ENCODE measurements at places on chromosomes 3 and 15.
A peak's percentile ranks its signal among the peaks of the same experiment; 100 is the strongest.

- DNase-seq: peak; percentile 30
Measured at GRCh38 chr3:160163229-160163878, 61.9 kb upstream of the C3orf80 start.

DNA sequence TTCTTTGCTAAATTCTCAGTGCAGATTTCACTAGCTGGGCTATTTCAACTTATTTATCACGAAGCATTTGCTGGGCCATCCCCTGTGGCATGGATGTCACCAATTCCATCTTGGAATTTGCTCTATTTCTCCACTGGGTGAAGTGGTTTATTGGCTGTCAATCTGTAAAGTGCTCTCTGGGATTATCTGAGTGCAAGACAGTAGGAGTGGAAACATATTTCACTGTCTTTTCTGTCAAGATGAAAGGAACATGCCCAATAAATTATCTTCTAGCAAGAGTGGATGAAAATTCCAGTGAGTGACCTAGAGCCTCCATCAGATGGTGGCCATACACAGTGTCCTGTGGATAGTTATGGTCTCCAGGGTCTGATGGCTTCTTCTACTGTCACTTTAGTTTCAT lies 25.1 kb upstream of the CTDSPL start:
- DNase-seq: no peak

- no peak for DNase-seq
Measured at GRCh38 chr3:71099997-71100719, 483.4 kb downstream of the FOXP1 start.

DNA sequence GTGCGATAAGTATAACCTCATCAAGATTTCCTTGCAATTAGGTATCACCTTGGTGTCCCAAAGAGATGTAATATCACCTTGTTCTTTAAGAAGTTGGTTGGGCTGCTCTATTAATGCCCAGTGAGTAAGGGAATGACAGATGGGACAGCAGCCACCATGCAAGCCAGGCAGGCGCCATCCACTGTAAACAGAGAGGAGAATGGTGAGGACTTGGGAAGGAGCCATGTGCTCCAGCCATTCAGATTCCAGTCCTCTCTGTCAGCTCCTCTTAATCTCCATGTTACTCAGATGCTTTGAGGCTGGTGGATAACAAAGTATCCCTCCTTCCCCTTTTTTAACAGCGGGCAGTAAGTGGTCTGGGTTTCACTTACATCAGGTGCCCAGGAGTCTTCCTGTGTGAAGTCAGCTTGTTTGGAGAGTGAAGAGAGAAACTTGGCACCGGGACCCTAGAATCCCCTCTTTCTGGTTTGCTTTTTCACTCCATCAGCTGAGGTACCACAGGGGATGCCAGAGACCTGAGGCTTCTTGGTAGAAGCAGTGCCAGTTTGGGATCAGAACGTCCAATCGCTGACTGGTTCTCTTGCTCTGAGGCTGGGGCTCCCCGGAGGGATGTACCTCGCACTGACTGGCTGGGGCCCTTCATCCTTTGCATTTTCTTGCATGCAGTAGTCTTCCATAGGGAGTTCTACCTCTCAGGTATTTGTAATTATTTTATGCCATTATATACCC lies 29.5 kb downstream of the SLCO3A1 start:
- peak; percentile 85 for DNase-seq

DNA sequence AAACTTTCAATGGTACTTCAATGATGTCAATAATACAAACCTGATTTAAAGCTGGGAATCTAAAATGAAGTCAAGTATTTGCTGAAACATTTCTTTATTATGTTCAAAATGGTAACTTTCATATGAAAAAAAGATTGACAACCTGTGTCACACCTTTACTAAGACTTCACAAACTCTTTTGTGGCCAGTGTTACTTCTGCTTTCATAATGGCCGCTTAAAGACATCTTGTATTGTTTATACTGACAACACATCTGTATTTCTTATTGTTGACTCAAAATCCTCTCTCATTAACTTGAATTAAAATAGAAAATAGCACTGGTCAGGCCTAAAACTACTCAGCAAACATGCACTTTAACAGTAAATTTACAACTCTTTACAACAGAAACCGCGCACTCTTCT lies 312.3 kb upstream of the CNTN6 start:
- DNase-seq: no peak

DNA sequence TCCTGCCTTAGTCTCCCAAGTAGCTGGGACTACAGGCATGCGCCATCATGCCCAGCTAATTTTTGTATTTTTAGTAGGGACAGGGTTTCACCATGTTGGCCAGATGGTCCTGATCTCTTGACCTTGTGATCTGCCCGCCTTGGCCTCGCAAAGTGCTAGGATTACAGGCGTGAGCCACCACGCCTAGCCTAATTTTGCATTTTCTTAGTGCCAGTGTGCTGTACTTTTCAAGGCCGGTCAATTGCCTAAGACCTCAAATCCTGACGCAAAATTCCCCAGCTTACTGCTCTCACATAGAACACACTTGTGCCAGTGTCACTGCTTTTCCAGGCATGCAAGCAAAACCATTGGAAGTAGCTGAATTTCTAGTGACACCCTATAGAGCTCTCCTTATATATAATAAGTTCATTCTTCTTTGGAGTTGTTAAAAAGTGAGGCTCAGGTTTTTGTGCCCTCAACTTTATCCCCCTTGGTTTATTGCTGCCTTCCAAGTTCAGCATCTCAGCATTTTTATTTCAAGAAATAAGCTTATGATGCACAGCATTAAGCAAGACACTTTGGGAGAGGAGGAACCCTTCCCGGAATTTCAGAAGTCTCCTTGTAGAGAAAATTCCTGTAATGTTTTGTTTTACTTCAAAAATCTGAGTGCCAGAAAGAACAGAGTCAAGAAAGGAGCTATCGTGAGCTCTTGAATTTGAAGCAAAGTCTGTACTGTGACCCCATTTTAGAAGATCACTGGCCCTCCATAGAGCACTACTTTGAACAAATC lies 93.2 kb downstream of the FILIP1L start:
- no peak for DNase-seq

DNA sequence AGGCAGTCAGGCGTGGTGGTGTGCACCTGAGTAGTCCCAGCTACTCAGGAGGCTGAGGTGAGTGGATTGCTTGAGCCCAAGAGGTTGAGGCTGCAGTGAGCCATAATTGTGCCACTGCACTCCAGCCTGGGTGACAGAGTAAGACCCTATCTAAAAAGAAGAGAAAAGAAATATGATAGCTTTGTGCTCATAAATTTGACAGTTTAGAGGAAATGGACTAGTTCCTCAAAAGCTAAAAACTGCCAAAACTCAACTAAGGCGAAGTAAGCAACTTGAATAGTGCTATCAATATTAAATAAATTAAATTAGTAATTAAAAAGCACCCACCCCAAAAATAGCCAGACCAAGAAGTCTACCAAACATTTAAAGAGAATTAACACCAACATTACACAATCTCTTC lies 24.5 kb upstream of the SLC15A2 start:
- no peak for DNase-seq

GRCh38 chr15:47890397-47891150 lies 173.3 kb downstream of the SEMA6D start:
- no peak for DNase-seq

GRCh38 chr3:130462089-130462488 lies 54.9 kb upstream of the COL6A6 start:
- DNase-seq: no peak

DNA sequence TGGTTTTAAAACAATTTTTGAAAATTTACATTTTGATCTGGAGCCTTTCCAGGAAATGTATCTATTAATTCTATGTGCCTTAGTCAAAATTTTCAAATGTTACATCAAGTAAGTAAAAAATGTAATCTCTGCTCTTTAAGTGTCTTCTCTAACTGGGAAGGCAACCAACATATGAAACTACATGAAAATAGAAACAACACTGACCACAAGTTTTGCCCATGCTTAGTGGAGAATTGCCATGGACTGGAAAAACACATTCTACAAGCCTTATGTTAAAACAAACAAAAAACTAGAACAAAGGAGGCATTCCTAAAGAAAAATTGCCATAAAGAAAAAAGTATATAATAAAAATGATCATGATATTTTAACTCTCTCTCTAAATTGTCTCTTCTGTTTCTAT lies 75.9 kb upstream of the SPRED1 start:
- no peak for DNase-seq

GRCh38 chr15:55015093-55015445 lies 181.7 kb downstream of the RSL24D1 start:
- DNase-seq: no peak

GRCh38 chr3:134655706-134656105 lies 4.9 kb upstream of the KY start:
- DNase-seq: no peak

DNA sequence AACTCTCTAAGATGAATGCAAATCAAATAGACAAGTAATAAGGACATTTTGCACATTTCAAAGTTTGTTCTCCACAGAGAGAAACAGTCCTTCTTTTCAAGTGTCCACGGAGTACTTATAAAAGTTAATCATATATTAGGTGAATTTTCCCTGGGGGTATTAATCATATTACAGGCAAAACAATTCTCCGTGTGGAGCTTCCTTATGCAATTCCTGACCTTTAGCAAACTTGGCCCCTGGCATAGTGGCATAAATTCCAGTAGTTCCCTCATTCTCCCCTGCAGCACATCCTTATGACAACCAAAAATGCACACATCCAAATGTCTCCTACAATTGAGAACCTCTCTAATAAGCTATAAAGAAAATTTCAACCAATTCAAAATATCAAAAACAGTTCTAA lies 34.4 kb downstream of the FSIP1 start:
- no peak for DNase-seq

DNA sequence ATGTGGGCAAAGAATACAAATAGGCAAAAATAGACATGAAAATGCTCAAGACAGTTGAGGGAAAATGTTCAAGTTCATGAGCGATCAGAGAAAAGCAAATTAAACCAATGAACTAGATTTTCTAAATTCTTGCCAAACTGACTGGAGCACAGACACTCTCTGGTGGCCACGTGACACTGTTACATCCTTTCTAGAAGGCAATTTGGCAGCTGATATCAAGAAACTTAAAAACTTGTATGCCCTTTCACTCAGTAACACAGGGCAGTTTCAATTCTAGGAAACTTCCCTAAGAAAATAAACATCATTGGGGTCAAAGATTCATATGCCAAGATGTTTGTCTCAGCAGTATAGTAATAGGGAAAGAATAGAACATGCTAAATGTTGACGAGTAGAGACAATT lies 52.2 kb downstream of the ABHD5 start:
- DNase-seq: peak; percentile 29
